ENCODE measurements at places on chromosomes 1 and 21. TPM values are rescaled to one million over a fixed set of nuclear protein-coding genes. Genes with fewer than 3 reads are reported as not detected.

Gene SPATA17
- total RNA-seq: not detected

Gene FAM151A
- not detected for total RNA-seq

GRCh38 chr21:15096146-15096545, 31.3 kb upstream of the NRIP1 start:
- H3K4me3 ChIP-seq: no peak overlapping the region
- H3K4me1 ChIP-seq: no peaks in the 10 kb centered on the region
- H3K36me3 ChIP-seq: no peaks in the 10 kb centered on the region
- H3K27me3 ChIP-seq: no peaks in the 10 kb centered on the region
- H3K27ac ChIP-seq: no peak overlapping the region

Gene TRAF3IP3
- not detected for total RNA-seq

DNA sequence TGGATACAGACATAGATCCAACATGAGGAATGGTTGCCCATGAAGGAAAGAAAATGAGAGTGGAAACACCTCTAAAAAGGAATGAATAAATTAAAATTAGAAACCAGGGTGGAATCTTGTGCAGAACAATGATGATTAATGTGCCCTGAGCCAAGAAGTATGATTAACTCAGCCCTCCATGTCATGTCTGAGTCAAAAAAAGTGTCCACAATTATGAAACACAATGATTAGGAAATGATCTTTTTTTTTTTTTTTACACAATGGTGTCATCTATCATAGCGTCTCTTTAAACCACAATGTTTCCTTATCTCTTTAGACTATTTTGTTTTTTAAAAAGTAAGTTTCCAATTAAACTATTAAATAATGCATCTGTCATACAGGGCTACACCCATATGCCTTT, 78.9 kb upstream of the RAB4A start:
- no peak overlapping the region for H3K27ac ChIP-seq
- DNase-seq: peak; percentile 14
- no peaks in the 10 kb centered on the region for H3K36me3 ChIP-seq

DNA sequence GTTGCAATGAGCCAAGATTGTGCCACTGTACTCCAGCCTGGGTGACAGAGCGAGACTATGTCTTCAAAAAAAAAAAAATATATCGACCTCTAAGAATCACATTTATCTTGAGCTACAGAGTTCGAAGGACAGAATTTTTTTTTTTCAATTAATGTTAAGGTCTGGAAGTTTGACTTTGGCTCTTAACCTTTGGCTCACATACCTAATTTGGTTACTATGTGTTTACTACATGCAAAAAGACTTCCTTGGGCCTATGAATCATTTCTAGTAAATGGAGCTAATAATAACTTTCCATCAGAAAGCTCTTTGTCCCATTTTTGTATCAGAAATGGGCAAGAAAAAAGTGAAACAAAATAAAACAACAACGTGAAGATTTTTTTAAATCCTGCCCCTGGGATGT, 351.2 kb downstream of the SMYD3 start:
- peaks cover 52% of the 10 kb centered on the region for H3K4me1 ChIP-seq
- H3K27ac ChIP-seq: peak overlapping the region; percentile 55
- peak overlapping the region; percentile 36 for H3K4me3 ChIP-seq
- peak; percentile 43 for DNase-seq

Gene ANGPTL3
- total RNA-seq: not detected

Gene PLA2G2F
- total RNA-seq: not detected

Gene GABPB2
- total RNA-seq: 12.0 TPM

DNA sequence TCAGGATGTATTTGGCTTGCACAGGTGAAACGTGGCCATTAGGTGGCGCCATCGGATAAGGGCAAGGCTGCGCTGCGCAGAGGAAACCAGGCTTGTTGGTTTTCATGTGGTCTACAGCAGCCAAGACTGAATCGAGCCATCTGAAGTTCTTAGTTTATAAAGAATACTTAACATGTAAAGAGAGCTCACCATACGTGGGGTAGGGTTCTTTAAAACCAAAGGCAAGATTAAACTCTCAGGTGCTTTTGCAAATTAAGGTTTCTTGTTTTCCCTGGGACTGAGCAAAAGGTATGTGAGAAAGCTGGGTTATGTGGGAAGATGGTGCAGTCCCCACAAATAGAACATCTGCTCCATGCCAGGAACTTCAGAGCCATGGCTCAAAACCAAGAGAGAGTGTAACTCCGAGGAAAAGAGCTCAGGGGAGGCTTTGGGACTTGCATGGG, 9.3 kb downstream of the MASP2 start:
- no peaks in the 10 kb centered on the region for H3K36me3 ChIP-seq
- peaks cover 5% of the 10 kb centered on the region for H3K27me3 ChIP-seq
- no peak overlapping the region for H3K27ac ChIP-seq
- DNase-seq: peak; percentile 74

Gene ATAD3C
- total RNA-seq: not detected

DNA sequence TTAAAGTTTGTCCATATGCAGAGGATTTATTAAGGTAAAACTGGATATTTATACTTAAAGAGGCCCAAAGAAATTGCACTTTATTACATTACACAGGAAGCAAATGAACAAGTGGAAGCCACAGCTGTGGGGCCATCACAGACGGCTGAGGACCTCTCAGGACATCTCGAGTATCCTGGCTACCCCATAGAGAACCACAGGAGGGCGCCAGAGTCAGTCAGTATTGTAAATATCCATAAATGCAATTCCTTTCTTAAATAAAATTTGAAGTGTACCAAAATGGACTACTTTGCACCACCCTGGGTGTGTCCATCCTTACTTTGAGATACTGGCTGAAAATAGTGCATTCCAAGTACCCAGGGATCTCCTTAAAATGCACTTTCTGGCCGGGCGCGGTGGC, 257.2 kb downstream of the MRPL39 start:
- H3K36me3 ChIP-seq: peaks cover 53% of the 10 kb centered on the region
- H3K27me3 ChIP-seq: no peaks in the 10 kb centered on the region
- DNase-seq: peak; percentile 57
- peaks cover 60% of the 10 kb centered on the region for H3K4me1 ChIP-seq

- H3K27ac ChIP-seq: no peak overlapping the region
- no peaks in the 10 kb centered on the region for H3K4me1 ChIP-seq
- DNase-seq: no peak
- H3K36me3 ChIP-seq: no peaks in the 10 kb centered on the region
- no peak overlapping the region for H3K4me3 ChIP-seq
Observed at GRCh38 chr1:58013237-58013636, 533.3 kb downstream of the OMA1 start.

- peaks cover 32% of the 10 kb centered on the region for H3K27me3 ChIP-seq
- peaks cover 8% of the 10 kb centered on the region for H3K4me1 ChIP-seq
- H3K36me3 ChIP-seq: no peaks in the 10 kb centered on the region
- DNase-seq: no peak
Observed at GRCh38 chr1:36481091-36481490, 1.6 kb downstream of the CSF3R start.

GRCh38 chr1:164576291-164577271, 17.6 kb downstream of the PBX1 start:
- H3K4me1 ChIP-seq: peaks cover 70% of the 10 kb centered on the region
- H3K27ac ChIP-seq: peak overlapping the region; percentile 95
- H3K27me3 ChIP-seq: no peaks in the 10 kb centered on the region
- H3K36me3 ChIP-seq: peaks cover 10% of the 10 kb centered on the region
- DNase-seq: peak; percentile 75
- H3K4me3 ChIP-seq: peak overlapping the region; percentile 77

DNA sequence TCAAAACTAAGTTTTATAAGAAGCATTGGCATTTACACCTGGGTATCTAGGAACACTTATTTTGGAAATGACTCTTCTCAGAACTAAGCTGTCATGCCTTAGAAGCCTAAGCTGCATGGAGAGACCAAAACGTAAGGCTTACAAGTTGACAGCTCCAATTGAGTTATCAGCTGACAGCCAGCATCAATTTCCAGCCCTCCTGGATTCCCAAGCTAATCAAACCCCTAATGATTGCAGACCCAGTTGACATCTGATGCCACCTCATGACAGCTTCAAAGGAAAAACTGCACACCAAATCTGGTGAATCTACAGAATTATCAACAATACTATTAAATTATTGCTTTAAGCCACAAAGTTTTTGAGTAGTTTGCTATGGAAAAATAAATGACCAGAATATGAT, 187.6 kb upstream of the PRMT6 start:
- no peak overlapping the region for H3K4me3 ChIP-seq
- H3K27ac ChIP-seq: no peak overlapping the region
- H3K4me1 ChIP-seq: no peaks in the 10 kb centered on the region
- no peaks in the 10 kb centered on the region for H3K27me3 ChIP-seq

Gene NCDN
- 57.9 TPM for total RNA-seq

- H3K4me3 ChIP-seq: no peak overlapping the region
- no peaks in the 10 kb centered on the region for H3K27me3 ChIP-seq
- peaks cover 59% of the 10 kb centered on the region for H3K4me1 ChIP-seq
- H3K36me3 ChIP-seq: no peaks in the 10 kb centered on the region
Observed at GRCh38 chr21:27369234-27369633, 402.3 kb upstream of the ADAMTS5 start.

- H3K27ac ChIP-seq: no peak overlapping the region
- no peaks in the 10 kb centered on the region for H3K36me3 ChIP-seq
Observed at GRCh38 chr1:186899577-186899976, 70.8 kb downstream of the PLA2G4A start.

DNA sequence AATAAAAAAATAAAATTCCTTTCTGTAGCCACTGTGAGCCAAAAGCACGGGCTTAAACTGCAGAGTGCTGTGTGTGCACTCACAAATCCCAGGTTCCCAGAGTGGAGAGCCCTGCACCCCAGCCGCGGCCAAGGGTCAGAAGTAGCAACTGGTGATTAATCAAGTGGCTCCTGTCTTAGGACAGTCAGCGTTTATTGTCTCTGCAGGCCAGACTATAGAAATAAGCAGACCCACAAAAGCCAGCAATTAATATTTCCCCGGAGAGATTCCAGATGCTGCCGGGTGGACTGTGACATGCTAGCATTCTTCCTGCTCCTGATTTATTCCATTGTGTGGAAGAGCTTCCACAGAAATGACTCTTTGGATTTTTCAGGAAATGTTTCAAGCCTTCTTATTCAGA, 412.2 kb downstream of the KIF26B start:
- H3K27me3 ChIP-seq: no peaks in the 10 kb centered on the region
- H3K36me3 ChIP-seq: no peaks in the 10 kb centered on the region

Gene KHDRBS1
- total RNA-seq: 111 TPM

GRCh38 chr1:48236716-48237470, 14.4 kb downstream of the SLC5A9 start:
- no peaks in the 10 kb centered on the region for H3K4me1 ChIP-seq
- H3K4me3 ChIP-seq: no peak overlapping the region
- peaks cover 3% of the 10 kb centered on the region for H3K36me3 ChIP-seq
- H3K27ac ChIP-seq: no peak overlapping the region
- DNase-seq: no peak

Gene LCE1F
- not detected for total RNA-seq

DNA sequence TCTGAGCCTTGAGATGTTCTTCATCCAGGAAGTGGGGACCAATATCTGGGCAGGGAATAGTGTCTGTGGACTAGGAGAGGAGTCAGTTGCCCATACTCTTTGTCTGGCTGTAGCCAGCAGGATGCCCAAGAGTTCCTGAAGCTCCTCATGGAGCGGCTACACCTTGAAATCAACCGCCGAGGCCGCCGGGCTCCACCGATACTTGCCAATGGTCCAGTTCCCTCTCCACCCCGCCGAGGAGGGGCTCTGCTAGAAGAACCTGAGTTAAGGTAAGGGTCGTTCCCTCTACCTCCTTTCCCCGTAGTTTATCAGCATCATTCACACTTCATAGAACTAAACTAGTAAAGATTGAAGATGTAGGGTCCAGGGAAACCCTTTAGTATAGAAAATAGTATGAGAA, 3.4 kb upstream of the PPOX start:
- peaks cover 11% of the 10 kb centered on the region for H3K36me3 ChIP-seq
- no peaks in the 10 kb centered on the region for H3K27me3 ChIP-seq
- H3K4me3 ChIP-seq: no peak overlapping the region
- no peak for DNase-seq
- H3K4me1 ChIP-seq: peaks cover 40% of the 10 kb centered on the region

Gene CDK18
- 0.57 TPM for total RNA-seq

GRCh38 chr1:105565006-105565405, 1491.5 kb upstream of the PRMT6 start:
- no peak overlapping the region for H3K27ac ChIP-seq
- DNase-seq: no peak
- no peaks in the 10 kb centered on the region for H3K27me3 ChIP-seq
- no peaks in the 10 kb centered on the region for H3K4me1 ChIP-seq
- H3K36me3 ChIP-seq: no peaks in the 10 kb centered on the region
- no peak overlapping the region for H3K4me3 ChIP-seq

Gene LPAR3
- 0.87 TPM for total RNA-seq

DNA sequence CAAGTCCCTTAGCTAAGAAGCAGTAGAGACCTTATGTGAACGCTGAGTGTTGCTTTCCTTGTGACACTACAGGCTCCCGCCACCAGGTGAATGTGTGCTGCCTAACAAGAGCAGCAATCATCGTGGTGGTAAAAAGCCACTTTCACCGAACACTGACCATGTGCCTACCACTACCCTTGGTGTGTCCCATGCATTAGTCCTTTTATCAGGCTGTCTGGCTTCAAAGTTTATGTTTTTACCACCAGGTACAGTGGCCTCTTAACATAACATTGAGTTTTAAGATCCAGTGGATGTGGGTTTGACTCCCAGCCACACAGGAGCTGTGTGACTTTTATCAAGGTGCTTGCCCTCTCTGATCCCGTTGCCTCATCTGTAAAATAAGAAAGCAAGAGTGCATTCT, 1.7 kb downstream of the C1QB start:
- H3K27me3 ChIP-seq: peaks cover 62% of the 10 kb centered on the region
- no peak overlapping the region for H3K4me3 ChIP-seq

Gene CRYAA
- not detected for total RNA-seq

DNA sequence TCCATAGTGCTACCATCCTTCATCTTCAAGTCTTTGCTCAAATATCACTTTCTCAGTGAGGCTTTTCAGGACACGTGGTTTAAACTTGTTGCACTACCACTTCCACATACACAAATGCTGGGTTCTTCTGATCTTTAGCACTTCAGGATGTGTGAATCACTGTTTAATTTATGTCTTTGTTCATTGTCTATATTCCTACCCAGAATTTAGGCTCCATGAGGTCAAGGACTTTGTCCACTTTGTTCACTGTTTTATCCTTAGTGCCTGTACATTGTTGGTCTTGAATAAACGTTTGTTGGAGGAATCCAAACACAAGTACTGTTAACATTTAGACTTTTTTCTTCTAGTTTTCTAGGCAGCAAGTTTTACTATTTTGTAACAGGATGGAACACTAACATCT, 42.6 kb upstream of the RALGPS2 start:
- no peak overlapping the region for H3K4me3 ChIP-seq
- H3K36me3 ChIP-seq: peaks cover 5% of the 10 kb centered on the region
- no peaks in the 10 kb centered on the region for H3K27me3 ChIP-seq
- no peak for DNase-seq
- H3K27ac ChIP-seq: peak overlapping the region; percentile 40

Gene KRTAP12-2
- not detected for total RNA-seq

Gene TSPAN1
- total RNA-seq: 2.1 TPM

DNA sequence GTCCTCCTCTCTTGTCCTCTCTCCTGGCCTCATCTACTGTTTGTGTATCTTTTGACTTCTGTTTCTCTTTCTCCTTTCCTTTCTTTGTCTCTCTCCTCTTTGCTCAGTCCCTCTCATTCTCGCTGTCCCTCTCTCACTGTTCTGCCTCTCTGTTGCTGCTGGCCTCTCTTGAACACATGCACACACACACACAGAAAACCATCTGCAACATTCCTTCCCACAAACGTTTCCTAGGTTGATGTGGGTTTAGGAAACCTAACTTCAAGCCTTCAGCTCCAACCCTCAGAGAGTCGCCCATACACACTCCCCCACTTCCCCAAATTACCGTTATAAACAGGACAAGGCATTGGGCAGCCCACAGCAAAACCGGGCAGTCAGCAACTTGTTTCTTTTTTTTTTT, 10.9 kb upstream of the SSBP3 start:
- no peak overlapping the region for H3K27ac ChIP-seq
- no peaks in the 10 kb centered on the region for H3K36me3 ChIP-seq
- no peak overlapping the region for H3K4me3 ChIP-seq

Gene CCDC190
- total RNA-seq: not detected

- no peak overlapping the region for H3K27ac ChIP-seq
- no peak for DNase-seq
- peaks cover 37% of the 10 kb centered on the region for H3K4me1 ChIP-seq
Observed at GRCh38 chr1:227766653-227767277, 31.5 kb downstream of the SNAP47 start.

Gene DENND2C
- total RNA-seq: 1.6 TPM

Gene FRRS1
- total RNA-seq: 1.1 TPM

Data from HFFc6 (cell line).